ENCODE measurements at places on chromosomes 5 and 9.

- DNase-seq: no peak
Measured at GRCh38 chr5:124436294-124436693, 310.1 kb downstream of the ZNF608 start.

- DNase-seq: no peak
Measured at GRCh38 chr5:163825661-163826060, 320.2 kb downstream of the MAT2B start.

DNA sequence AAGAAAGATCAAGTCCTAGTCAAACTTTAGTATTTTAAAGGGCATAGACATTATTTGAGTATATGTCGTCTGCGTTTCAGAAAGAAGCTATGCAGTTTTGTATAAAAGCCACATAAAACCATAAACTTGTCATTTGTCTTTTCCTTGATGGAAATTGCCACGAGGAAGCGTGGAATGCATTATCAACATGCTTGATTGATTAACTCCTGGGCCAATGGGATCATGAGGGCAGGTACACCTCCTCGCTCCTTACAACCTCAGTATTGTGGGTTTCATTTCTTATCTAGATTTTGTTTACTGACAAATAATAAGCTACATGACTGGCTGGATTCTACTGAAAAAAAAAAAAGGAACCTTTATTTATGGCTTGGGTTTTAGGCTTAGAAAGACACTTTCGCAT lies 122.5 kb upstream of the RFX3 start:
- DNase-seq: no peak

GRCh38 chr5:103410172-103410571 lies 151.6 kb downstream of the MACIR start:
- no peak for DNase-seq

DNA sequence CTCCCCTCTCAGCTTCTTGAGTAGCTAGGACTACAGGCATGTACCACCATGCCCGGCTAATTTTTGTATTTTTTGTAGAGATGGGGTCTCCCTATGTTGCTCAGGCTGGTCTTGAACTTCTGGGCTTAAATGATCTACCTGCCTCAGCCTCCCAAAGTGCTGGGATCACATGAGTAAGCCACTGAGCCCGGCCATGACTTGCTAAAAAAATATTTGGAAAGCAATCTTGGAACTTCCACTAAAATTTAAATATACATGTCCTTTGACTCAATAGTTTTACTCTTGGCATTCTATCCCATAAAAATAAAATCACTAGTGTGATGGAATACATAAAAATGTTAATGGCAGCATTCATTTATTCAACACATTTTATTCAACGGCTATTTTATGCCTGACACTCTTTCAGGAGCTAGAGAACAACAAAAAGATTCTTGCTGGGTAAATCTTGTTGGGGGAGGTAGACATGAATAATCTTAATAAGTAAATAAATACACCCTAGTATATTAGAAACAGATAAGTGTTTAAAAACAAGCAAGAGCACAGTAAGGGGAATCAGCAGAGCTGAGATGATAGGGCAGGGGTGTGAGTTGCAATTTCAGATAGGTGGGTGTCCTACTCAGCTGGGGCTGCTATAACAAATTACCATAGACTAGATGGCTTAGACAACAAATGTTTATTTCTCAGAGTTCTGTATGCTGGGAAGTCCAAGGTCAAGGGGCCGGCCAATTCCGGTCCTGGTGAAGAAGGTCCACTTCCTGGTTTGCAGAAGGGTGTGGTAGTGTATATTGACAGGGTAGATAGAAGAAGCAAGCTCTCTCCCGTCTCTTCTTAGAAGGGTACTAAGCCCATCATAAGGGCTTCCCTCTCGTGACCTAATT lies 50.7 kb downstream of the KCNV2 start:
- DNase-seq: no peak

- no peak for DNase-seq
Measured at GRCh38 chr9:97364769-97365490, 47.0 kb upstream of the TDRD7 start.

GRCh38 chr5:18764161-18764560 lies 1129.9 kb downstream of the TAF11L14 start:
- no peak for DNase-seq

GRCh38 chr5:175747539-175748060 lies 89.7 kb downstream of the HRH2 start:
- DNase-seq: no peak

DNA sequence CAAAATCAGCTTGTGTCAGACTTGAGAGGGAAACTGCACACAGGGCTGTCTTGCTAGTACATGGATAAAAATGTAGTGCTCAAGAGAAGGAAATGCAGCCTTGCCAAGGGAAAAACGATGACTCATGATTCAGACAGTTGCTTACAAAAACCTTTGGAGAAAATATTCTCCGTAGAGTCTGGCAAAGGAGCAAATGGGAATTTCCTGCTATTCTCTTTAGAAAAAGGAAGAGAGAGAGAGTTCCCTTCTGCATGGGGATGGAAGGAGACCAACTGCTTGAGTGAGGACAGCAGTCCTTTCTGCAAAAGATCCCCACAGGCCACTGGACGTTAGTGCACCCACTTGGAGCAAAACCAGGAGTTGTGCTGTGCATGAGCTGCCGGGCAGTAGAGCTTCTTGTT lies 7.6 kb downstream of the IFNB1 start:
- DNase-seq: no peak

GRCh38 chr9:124551472-124552272 lies 44.5 kb upstream of the NR5A1 start:
- DNase-seq: peak; percentile 60

DNA sequence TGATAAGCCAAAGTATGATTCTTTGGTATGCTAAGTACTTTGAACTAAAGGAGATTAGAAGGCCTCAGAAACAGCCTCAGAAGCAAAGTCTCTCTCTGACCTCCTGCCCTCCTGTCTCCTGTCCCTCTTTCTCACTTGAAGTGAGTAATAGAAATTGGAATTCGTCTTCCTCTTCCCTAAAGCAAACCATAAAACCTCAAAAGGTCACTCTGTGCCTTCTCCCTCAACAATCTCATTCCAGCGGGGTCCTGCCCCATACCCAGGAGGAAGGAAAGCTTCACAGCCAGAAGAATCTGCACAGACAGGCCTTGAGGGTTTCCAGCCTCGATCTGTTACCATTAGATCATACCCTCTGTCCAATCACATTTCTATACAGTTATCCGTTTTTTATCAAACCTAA lies 87.8 kb downstream of the HAPLN1 start:
- DNase-seq: no peak

DNA sequence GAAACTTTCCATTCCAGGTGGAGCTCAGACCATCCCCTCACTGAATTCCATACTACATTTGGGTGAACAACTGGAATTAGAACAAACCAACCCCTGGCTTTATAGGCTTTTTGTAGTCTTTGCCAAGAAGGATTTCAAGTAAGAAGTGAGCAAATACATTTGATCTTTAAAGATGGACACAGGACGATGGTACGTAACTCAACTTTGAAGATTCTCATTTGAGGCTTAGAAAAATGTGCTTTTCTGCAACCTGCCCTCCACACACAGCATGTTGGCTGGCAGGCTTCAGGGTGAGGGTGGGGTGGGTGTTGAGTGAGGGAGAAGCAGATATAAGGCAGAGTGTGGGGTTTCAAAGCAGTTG lies 175.8 kb downstream of the DCP2 start:
- no peak for DNase-seq

DNA sequence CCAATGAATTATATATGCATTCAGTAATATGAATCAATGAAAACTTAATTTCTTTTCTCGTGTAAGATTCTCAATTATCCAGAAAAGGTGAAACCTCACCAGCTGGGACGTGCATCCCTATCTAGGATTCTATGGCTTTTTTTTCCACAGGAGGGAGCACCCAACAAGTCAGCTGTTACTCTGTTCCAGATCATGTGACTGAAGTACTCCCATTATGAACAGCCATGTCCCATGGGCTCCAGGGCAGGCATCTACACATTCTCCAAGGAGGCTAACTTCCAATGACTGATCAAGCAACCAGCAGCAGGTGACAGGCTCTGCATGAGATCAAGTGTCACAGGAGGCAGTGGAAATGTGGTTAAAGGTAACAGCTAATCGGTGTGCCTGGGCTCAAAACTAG lies 118.8 kb downstream of the ELAVL2 start:
- no peak for DNase-seq

DNA sequence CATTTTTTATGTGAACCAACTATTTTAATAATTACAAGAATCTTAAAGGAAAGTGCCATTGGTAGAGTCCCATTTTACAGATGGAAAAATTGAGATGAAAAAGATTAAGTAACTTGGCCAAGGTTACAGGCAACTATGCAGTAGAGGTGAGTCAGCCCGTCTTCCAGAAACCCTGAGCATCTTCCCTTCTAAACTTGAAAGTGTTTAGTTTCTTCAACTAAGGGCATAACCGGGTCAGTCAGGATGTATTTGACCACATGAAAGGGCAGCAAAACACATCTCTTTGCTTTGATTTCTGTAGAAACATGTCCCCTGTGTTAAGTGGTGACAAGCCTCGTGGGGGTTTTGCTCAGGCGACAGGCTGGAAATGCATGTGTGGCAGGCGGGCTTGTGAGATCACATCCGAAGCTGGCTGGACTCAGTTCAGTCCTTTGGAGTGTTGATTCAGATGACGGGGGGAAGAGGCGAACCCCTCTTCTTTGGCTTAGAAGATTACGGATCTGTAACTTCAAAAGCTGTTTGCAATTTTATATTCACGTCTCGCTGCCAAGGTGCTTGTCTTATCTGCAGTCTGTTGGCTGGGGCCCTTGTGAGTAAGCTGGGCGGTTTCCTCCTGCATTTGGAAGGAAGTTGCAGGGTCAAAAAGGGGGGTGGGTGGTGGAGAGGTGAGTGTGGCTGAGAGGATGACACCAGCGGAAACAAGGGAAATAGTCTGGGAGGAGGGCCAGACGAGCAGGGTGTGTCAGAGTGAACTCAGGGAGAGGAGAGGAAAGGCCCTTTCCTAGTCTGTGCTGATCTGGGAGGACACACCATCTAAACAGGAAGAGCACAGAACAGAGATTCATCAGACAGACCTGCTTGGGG lies 78.9 kb upstream of the RPS23 start:
- peak; percentile 93 for DNase-seq

DNA sequence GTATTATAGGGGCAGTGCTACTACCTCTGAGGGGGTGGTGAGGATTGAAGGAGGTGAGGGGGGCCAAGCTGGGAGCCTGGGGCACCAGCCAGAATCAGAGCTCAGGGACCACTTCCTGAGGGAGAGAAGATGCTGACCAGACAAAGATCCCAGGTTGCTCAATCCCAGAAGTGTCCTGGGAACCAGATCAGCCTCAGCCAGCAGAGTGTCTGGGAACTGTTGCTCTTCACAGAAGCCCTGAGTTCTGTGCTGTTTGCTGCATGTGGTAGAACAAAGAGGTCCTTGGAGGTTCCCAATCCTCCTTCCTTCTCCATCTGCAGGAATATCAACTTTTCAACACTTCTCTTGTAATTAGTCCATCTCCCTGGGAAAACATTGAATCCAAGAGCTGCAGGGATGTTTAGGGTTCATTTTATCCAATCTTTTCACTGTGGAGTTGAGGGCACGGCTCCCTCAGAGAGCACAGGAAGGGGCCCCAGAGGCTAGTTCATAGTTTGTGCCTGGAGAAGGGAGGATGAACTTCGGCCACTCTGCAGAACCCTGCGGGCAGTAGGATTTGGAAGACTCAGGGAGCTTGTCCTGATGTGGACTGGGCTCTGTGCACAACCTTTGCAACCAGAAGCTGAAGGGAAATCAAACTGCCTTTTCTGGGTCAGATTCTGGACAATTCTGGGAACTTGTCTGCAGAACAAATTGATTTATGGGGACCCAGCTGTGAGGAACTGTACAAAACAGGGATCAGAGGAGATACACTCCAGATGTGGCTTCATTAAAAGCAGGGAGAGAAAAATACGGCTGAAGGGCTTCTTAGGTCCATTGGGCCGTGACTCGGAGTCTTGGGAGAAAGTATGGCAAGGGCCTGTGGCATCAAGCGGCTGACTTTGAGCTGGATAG lies 57.1 kb downstream of the GALNT12 start:
- no peak for DNase-seq

DNA sequence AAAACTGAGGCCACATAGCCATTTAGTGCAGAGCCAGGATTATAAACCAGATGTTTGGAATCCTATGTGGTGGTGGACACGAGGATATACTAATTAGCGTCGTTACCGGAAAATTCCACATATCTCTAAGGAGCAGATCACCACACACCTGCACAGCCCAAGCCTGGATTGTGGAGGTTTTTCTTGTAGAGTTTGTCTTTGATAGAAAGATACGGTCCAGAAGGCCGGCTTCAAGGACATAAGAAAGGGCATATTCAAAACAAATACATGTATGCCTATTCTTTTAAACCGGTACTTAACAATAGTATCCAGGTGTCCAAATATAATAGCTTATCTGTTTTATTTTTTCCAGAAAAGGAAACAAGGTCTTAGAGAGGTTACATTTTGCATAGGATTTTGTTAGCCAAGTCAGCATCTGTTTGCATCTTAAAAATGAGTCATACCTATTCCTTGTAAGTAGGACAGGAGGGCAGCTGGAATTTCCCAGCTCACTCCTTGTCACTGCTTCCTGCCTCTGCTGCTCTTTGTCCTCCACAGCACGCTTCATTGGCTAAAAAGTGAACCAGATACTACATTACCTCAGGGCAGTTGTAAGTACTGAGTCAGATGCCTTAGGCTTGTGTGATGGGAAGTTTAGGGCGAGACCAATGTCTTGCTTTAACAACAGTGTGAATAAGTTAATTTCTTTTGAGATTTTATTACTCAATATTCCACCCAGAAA lies 3.6 kb downstream of the TMC1 start:
- peak; percentile 70 for DNase-seq

- no peak for DNase-seq
Measured at GRCh38 chr9:83622433-83622938, 457 bp upstream of the IDNK start.

DNA sequence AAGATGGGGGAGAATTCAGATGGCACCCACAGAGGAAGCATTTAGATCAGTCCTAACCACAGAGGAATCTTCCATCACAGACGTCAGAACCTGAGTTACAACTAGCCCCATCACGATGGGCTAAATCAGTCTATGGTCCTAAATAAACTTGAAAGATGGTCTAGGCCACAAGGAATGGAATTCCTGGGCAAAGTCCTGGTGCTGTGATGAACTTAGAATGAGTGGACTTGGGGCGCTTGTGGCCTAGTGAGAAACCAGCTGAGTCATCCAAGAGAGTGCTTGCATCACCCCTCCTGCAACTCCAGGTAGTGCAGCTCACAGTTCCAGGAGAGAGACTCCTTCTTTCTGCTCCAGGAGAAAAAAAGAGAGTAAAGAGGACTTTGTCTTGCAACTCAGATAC lies 722.9 kb upstream of the RGMB start:
- peak; percentile 30 for DNase-seq

Data from SW480 (cell line).